Vagina (tissue), 2 donors: ENCODE measurements at places on chromosomes 6 and 20.

- peak overlapping the region; percentile 96 for H3K27ac ChIP-seq
- H3K4me3 ChIP-seq, result peak overlapping the region; percentile 78
- H3K36me3 ChIP-seq, result no peaks in the 10 kb centered on the region
- peaks cover 39% of the 10 kb centered on the region for H3K4me1 ChIP-seq
Measured at GRCh38 chr6:122788208-122788607, 850 bp upstream of the SMPDL3A start.

DNA sequence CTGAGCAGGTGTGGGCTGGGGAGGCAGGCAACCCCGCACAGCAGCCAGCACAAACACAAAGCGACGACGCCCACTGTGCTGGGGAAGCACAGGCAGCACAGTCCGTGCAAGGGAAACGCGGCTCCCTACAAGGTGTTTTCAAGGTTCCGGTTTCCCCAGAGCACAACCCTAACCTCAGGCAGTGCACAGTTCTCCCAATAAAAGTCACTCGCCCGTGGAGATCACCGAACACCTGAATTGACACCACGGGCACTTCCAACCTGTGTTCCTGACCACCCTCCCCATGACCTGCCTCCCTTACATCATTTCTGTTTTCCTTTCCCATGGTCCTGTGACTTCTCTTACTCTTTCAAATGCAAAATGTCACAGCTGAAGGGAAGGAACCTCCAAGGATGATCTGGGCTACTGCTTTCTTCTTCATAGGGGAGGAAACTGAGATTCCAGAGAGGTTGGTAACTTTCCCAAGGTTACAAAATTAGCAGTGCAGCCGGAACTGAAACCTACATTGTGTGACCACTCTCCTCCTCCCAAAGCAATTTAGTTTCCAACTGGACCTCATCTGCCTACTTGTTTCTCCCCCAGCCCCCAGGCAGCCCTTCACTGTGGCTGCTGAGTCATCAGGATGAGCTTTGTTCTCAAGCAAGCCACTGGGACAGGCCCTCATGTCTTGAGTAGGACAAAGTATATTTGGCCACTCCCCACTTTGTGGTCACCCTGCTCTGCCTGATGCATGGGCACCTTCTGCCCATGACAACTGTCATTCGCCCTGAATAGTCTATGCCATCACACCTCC is 125.3 kb downstream of the ATXN1 start:
- no peaks in the 10 kb centered on the region for H3K36me3 ChIP-seq
- DNase-seq, result no peak
- no peak overlapping the region for H3K4me3 ChIP-seq
- H3K27ac ChIP-seq, result no peak overlapping the region

DNA sequence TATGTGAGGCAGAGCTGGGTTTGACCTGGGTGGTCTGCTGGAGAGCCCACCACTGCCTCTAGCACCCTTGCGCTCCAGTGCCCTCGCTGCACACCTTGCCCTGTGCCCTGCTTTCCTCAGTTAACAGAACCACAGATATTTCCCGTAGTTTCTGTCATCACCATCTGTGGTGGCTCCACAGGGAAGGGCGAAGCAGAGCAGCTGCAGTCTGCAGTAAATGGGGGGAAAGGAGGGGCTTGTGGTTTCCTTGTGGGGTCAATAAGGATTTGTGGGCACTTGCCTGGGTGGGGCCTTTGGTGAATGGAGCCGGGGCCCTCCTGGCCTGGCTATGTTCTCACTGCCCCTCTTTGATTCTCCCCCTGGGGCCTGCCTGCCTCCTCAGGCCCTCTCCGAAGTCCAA is 21.2 kb upstream of the CCDC167 start:
- H3K4me1 ChIP-seq, result peaks cover 15% of the 10 kb centered on the region
- no peak for DNase-seq
- no peak overlapping the region for H3K4me3 ChIP-seq
- H3K36me3 ChIP-seq, result no peaks in the 10 kb centered on the region
- H3K27me3 ChIP-seq, result no peaks in the 10 kb centered on the region

DNA sequence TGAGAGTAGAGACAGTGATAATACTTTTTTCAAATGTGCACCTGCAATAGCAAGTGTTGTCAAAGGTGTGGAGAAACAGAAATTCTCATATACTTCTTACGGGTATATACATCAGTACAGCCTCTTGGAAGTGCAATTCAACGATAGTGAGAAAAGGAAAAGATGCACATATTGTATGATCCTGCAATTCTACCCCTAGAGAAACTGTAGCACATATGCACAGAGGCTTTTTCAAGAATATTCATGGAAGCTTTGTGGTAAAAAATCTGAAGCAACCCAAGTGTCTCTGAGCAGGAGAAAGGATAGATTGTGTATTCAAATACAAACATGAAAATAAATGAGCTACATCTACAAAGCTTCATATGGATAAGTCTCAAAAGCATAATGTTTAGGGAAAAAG is 94.7 kb upstream of the PREP start:
- H3K36me3 ChIP-seq, result no peaks in the 10 kb centered on the region
- no peaks in the 10 kb centered on the region for H3K27me3 ChIP-seq
- H3K4me3 ChIP-seq, result no peak overlapping the region
- no peak for DNase-seq
- no peak overlapping the region for H3K27ac ChIP-seq
- H3K4me1 ChIP-seq, result peaks cover 44% of the 10 kb centered on the region

- no peak for DNase-seq
- H3K36me3 ChIP-seq, result no peaks in the 10 kb centered on the region
- no peaks in the 10 kb centered on the region for H3K27me3 ChIP-seq
- H3K4me3 ChIP-seq, result no peak overlapping the region
- H3K27ac ChIP-seq, result no peak overlapping the region
Measured at GRCh38 chr6:135707426-135707825, 144.1 kb upstream of the PDE7B start.

DNA sequence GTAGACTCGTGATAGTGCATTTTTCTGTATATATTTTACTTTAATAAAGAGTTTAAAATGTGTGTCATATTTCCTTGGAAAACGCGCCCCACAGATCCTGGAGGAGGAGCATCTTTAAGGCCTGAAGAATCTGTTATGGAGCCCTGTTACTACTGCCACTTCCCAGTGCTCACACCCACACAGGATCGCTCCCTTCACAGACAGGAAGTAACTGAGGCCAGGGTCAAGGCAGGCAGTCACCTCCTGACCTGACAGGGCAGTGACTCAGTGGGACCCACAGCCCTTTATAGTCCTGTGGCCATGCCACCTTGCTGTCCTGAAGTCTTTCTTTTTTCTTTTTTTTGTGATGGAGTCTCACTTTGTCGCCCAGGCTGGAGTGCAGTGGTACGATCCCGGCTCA is 9.0 kb downstream of the RRBP1 start:
- peaks cover 47% of the 10 kb centered on the region for H3K4me1 ChIP-seq
- H3K27ac ChIP-seq, result no peak overlapping the region
- H3K27me3 ChIP-seq, result no peaks in the 10 kb centered on the region
- no peak for DNase-seq
- H3K4me3 ChIP-seq, result no peak overlapping the region

DNA sequence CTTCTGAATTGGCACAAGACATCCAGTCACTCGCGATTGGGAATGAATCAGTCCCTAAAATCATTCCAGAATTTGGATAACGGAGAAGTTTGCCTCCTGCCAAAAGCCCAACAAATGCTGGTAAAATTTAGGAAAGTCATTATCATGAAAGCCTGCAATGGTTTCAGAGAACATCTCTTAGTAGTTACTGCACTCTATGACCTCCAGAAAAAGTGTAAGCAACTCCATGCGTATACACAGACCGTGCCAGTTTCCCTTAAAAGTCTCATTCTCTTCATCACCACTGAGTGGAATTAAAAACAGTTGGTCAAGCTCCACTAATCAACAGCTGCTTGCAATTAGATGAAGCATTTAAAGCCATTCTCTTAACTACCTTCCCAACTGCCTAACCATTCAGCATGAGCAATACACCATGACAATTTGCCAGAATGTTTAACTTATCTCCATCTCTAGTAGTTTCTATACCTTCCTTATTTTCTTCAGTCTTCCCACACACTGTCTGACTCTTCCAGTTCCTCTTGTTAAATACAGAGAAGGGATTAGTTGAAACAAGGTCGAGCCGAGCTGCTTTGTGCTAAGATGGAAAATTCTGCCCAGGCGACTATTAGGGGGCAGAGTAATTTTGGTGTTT is 183.6 kb upstream of the PRDM1 start:
- DNase-seq, result no peak
- no peaks in the 10 kb centered on the region for H3K27me3 ChIP-seq

- H3K27ac ChIP-seq, result no peak overlapping the region
- no peaks in the 10 kb centered on the region for H3K36me3 ChIP-seq
- H3K27me3 ChIP-seq, result no peaks in the 10 kb centered on the region
- peak; percentile 19 for DNase-seq
- no peaks in the 10 kb centered on the region for H3K4me1 ChIP-seq
Measured at GRCh38 chr6:13848522-13849150, 34.3 kb upstream of the MCUR1 start.

DNA sequence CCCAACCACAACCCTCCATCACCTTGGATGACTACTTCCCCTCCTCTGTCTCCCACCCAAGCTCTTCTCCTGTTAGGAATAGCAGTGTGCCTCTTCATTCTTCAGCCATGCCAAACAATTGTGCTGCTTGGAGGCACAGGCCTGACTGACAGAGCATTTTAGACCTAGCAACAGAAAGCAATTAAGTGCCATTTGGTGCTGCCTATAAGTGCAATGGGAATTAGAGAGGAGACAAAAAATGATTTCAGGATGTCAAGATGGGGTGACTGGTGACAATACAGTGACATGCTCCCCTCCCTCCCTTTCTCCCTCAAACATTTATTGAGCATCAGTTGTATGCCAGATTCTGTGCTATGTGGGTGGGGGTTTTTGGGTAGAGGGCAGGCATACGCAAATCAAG is 322.6 kb upstream of the MOCS1 start:
- no peak for DNase-seq
- H3K36me3 ChIP-seq, result no peaks in the 10 kb centered on the region
- no peaks in the 10 kb centered on the region for H3K27me3 ChIP-seq
- H3K27ac ChIP-seq, result no peak overlapping the region

DNA sequence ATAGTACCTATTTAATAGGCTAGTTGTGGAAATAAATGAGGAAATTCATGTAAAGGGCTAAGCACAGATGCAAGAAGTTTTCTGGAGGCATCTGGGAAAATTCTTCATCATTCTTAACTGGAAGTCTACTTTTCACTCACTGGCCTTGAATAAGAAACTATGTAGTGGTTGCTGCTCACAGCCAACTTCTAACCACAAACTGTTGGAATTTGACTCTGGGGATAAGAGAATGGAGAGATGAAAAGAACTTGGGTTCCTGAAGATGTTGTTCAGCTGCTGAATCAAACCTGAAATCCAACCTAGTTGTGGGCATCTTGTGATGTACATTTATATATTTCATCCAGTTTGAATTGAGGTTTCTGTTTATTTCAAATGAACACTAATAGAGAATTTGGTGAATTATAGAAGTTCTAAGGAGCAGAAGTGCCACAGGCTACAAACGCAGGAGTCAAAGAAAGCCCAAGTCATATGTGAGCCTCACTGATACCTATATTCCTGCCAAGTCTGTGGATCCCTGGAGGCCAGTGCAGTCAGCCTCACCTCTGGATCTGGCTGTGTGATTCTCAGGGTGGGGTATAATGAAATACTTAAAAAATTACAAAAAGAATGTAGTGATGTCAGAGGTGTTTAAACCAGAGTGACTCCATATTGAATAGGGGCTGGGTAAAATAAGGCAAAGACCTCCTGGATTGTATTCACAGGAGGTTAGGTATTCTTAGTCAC is 18.7 kb upstream of the MEI4 start:
- no peak overlapping the region for H3K27ac ChIP-seq
- H3K27me3 ChIP-seq, result no peaks in the 10 kb centered on the region
- no peaks in the 10 kb centered on the region for H3K36me3 ChIP-seq
- DNase-seq, result no peak

DNA sequence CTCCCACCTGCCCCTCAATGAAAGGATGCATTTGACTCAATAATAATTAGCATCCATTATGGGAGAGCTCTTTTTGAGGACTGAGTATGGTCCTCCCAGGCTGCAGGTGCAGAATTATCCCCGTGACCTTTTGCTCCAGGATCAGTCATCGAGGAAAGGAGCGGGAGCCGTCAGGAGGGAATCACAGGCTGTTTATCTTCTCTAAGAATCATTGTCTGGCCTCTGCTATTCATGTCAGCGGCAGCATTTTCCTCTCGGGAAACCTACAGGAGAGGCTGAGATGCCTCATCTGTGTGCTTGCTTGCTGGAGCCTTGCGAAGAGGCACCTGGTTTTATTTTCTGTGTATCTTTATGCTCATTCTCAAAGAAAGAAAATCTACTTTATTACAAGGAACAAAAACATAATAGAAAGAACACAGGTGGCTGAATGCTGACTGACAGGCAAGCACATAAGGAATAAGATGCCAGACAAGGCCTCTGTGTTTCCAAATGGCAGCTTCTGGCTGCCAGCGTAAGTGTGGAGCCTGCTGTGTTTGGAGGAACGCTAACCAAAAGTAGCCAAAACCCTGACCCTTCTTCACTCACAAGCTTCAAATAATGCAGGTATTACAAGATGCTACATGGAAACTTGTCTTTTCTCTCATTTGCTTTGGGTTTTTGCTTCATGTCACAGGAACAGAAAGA is 539.1 kb upstream of the MARCKS start:
- DNase-seq, result no peak
- H3K4me1 ChIP-seq, result no peaks in the 10 kb centered on the region
- no peaks in the 10 kb centered on the region for H3K36me3 ChIP-seq
- H3K4me3 ChIP-seq, result no peak overlapping the region

DNA sequence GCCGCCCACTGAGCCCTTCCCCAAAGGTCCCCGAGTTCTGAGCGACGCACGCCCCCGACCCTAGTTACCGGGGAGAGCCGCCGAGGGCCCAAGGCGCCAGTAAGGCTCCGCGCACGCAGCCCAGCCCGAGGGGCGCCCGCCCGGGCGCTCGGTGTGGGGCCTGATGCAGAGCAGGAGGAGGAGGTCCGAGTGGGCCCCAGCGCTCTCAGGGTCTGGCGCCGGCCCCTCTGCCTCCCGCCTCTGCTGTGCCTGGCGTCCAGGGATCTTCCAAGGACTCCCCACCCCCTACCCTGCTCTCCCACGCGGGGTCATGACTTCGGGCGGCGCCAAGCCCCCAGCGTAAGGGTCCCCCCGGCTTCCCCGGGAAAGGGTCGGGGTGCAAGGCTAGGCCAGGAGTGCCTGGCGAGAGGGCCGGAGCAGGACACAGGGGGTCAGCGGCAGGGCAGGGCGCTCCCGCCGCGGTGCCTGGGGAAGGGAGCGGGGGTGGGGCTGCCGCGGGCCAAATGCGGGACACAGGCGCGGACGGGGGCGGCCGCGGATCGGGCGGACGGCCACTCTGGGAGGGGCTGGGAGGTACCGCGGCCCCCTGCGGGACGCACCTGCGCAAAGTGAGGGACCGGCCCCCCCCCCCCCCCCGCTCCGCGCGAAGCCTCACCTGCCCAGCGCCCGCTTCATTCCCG is 637 bp downstream of the ABHD12 start:
- H3K4me3 ChIP-seq, result peak overlapping the region; percentile 82
- H3K27ac ChIP-seq, result peak overlapping the region; percentile 75
- DNase-seq, result no peak
- H3K27me3 ChIP-seq, result no peaks in the 10 kb centered on the region
- H3K4me1 ChIP-seq, result peaks cover 15% of the 10 kb centered on the region

GRCh38 chr6:163922562-163922961 is 508.0 kb downstream of the QKI start:
- no peak overlapping the region for H3K27ac ChIP-seq
- H3K36me3 ChIP-seq, result no peaks in the 10 kb centered on the region
- H3K4me3 ChIP-seq, result no peak overlapping the region
- no peak for DNase-seq

GRCh38 chr6:33029328-33030184 is 20.2 kb upstream of the HLA-DOA start:
- H3K4me1 ChIP-seq, result no peaks in the 10 kb centered on the region
- no peaks in the 10 kb centered on the region for H3K27me3 ChIP-seq
- DNase-seq, result no peak
- no peaks in the 10 kb centered on the region for H3K36me3 ChIP-seq
- H3K27ac ChIP-seq, result peak overlapping the region; percentile 50
- H3K4me3 ChIP-seq, result no peak overlapping the region

GRCh38 chr20:2745936-2746635 is 53.5 kb downstream of the EBF4 start:
- no peak overlapping the region for H3K4me3 ChIP-seq
- H3K4me1 ChIP-seq, result peaks cover 7% of the 10 kb centered on the region
- peak; percentile 43 for DNase-seq
